ENCODE measurements at places on chromosomes 7 and 10. TPM values are rescaled to one million over a fixed set of nuclear protein-coding genes. Genes with fewer than 3 reads are reported as not detected.

- no peaks in the 10 kb centered on the region for H3K36me3 ChIP-seq
- no peak overlapping the region for H3K27ac ChIP-seq
- H3K27me3 ChIP-seq = no peaks in the 10 kb centered on the region
- DNase-seq = no peak
- no peaks in the 10 kb centered on the region for H3K4me1 ChIP-seq
These were observed 292.8 kb downstream of the ANKRD7 start for GRCh38 chr7:118517275-118517674.

GRCh38 chr10:125457406-125457805 is 225.6 kb downstream of the TEX36 start:
- no peaks in the 10 kb centered on the region for H3K36me3 ChIP-seq
- no peak overlapping the region for H3K4me3 ChIP-seq
- no peaks in the 10 kb centered on the region for H3K4me1 ChIP-seq
- DNase-seq = no peak
- no peaks in the 10 kb centered on the region for H3K27me3 ChIP-seq

- no peak for DNase-seq
- no peak overlapping the region for H3K4me3 ChIP-seq
- no peak overlapping the region for H3K27ac ChIP-seq
- H3K36me3 ChIP-seq = no peaks in the 10 kb centered on the region
- no peaks in the 10 kb centered on the region for H3K27me3 ChIP-seq
These were observed 61.1 kb downstream of the PWWP2B start for GRCh38 chr10:132458071-132458585.

DNA sequence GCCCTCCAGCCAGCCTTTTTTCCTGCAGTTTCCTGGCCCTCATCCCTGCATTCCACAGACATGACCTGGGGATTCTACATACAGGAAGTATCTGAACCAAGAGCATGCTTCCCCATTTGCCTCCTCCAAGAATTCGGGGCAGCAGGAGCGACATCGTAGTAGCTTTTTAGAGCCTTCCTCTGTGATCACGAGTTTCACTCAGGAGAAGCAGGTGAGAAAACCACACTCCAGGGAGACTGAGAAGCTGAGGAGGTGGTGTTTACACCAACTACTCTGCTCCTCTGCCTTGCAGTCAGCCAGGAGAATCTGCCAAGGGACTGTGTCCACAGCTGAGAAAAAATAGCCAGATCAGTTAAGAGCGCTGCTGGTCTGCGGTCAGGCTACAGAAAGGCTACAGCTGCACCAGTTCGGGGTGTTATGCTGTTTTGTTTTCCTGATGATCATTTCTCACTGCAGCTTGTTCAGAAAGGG is 54.1 kb downstream of the HSPA12A start:
- no peak overlapping the region for H3K4me3 ChIP-seq
- no peak for DNase-seq
- H3K27me3 ChIP-seq = peaks cover 3% of the 10 kb centered on the region
- no peaks in the 10 kb centered on the region for H3K36me3 ChIP-seq

DNA sequence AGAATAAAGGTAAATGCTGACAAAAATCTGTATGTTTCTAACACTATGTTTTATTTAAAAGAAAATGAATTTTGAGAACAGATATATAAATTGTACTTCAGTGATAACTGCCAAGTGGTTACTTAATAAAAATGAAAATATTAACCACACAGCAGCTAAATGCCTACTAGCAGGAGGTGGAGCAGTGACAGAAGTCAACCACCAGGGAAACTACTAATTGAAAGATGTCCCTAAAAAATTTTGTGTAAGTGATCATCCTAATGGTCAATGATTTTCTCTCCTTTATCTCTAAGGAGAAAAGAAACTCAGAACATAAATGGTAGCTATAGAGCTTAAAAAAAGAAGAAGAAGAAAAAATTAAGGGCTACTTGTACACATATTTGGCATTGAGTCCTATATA is 22.9 kb downstream of the WNT16 start:
- H3K27me3 ChIP-seq = no peaks in the 10 kb centered on the region
- H3K4me1 ChIP-seq = no peaks in the 10 kb centered on the region
- H3K36me3 ChIP-seq = peaks cover 13% of the 10 kb centered on the region
- no peak for DNase-seq
- no peak overlapping the region for H3K27ac ChIP-seq
- no peak overlapping the region for H3K4me3 ChIP-seq

DNA sequence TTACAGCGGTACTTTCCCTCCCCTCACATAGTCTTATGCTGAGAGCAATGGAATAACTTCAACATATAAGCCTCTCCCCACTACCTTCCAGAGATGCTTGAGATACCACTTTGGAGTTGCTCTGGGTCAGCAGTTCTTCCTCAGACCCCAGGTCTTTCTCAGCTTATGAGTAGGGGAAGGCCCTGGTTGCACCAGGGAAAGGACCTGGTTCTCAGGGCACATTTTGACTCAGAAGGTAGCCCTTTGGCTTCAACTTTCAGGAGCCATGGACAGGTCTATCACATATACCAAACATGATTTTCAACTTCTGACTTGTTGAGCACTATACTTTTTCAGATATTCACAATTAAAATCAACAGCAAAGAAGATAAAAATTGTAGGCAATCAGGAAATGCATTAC is 11.5 kb upstream of the FIGNL1 start:
- H3K4me3 ChIP-seq = no peak overlapping the region
- H3K36me3 ChIP-seq = no peaks in the 10 kb centered on the region
- no peaks in the 10 kb centered on the region for H3K27me3 ChIP-seq
- H3K4me1 ChIP-seq = no peaks in the 10 kb centered on the region

DNA sequence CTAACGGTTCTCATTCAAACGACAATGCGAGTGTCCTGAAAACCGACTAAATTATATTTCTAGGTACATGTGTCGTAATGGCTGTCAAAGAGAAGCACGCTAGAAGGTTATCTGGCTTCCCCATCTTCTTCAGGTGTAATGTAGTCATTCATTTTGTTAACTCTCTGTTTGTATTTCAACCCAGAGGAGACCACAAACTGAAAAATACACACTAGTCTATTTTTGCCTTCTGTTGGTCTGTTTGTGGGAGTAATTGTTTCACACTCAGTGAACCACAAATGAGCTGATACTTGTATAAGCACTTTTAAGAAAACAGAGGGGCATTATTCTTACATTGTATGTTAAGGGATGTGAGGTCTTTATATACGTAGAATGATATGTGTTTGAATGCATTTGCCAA is 305.9 kb downstream of the GATA3 start:
- H3K4me1 ChIP-seq = peaks cover 11% of the 10 kb centered on the region
- H3K36me3 ChIP-seq = no peaks in the 10 kb centered on the region
- no peak for DNase-seq
- H3K27me3 ChIP-seq = no peaks in the 10 kb centered on the region
- no peak overlapping the region for H3K4me3 ChIP-seq
- no peak overlapping the region for H3K27ac ChIP-seq

- H3K36me3 ChIP-seq = no peaks in the 10 kb centered on the region
- DNase-seq = no peak
- no peak overlapping the region for H3K27ac ChIP-seq
- no peak overlapping the region for H3K4me3 ChIP-seq
These were observed 17.5 kb upstream of the SNX8 start for GRCh38 chr7:2331707-2332106.

GRCh38 chr10:30647089-30647488 is 17.5 kb upstream of the LYZL2 start:
- H3K36me3 ChIP-seq = no peaks in the 10 kb centered on the region
- no peak for DNase-seq
- no peak overlapping the region for H3K27ac ChIP-seq
- H3K4me1 ChIP-seq = no peaks in the 10 kb centered on the region
- peaks cover 3% of the 10 kb centered on the region for H3K27me3 ChIP-seq

DNA sequence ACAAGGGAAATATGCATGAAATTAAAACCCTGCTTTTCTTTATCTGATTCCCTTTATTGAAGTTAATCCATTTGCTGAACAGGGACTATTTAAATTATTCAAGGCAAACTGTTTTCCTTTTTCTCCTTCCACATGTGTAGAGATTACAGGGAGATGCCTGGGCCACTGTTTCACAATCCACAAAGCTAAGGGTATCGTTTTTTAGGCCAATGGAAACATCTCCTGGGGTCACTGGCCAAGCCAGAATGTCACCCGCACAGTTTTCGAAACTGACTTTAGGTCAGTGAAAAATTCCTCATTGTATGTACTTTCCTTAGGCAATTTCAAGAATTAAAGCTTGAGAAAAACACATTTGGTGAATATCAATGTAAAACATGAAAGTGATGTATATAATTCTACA is 259.2 kb upstream of the BMPER start:
- no peak overlapping the region for H3K4me3 ChIP-seq
- H3K4me1 ChIP-seq = no peaks in the 10 kb centered on the region
- H3K36me3 ChIP-seq = no peaks in the 10 kb centered on the region
- H3K27me3 ChIP-seq = no peaks in the 10 kb centered on the region
- DNase-seq = no peak

DNA sequence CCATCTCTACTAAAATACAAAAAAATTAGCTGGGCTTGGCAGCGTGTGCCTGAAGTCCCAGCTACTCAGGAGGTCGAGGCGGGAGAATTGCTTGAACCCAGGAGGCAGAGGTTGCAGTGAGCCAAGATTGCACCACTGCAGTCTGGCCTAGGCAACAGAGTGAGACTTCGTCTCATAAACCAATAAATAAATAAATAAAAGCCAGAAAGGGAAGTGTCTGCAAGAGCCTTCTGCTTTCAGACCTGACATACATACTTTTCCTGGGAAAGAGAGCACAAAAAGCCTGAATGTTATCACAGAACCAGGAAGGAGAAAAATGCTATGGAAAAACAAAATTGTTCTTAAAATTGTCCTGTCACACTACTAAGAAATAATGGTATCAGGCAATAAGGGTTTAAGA is 4.1 kb upstream of the KIF5B start:
- H3K27ac ChIP-seq = no peak overlapping the region
- peaks cover 9% of the 10 kb centered on the region for H3K36me3 ChIP-seq
- no peak for DNase-seq

DNA sequence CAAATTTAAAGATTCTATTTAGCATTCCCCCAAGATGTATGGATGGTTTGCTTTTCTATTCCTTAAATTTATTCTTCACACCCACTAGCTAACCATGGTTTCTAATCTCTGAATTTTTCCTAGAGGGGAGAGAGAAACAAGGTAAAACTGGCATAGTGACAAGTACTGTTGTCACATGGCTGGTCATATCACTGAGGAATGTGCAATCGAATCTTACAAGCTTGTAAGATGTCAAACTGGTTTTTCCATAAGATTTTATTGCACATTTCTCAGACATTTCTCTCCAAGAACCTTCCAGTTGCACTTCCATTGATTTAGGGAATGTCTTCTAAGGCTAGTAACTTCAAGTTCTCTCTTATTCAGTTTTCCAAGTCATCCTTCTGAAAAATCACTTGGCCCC is 89.8 kb downstream of the MBL2 start:
- no peak overlapping the region for H3K27ac ChIP-seq
- H3K4me3 ChIP-seq = no peak overlapping the region
- no peaks in the 10 kb centered on the region for H3K36me3 ChIP-seq
- no peak for DNase-seq
- no peaks in the 10 kb centered on the region for H3K4me1 ChIP-seq

GRCh38 chr7:139515266-139515665 is 8.2 kb upstream of the CLEC2L start:
- H3K27ac ChIP-seq = no peak overlapping the region
- no peaks in the 10 kb centered on the region for H3K4me1 ChIP-seq
- no peak for DNase-seq
- H3K4me3 ChIP-seq = no peak overlapping the region

DNA sequence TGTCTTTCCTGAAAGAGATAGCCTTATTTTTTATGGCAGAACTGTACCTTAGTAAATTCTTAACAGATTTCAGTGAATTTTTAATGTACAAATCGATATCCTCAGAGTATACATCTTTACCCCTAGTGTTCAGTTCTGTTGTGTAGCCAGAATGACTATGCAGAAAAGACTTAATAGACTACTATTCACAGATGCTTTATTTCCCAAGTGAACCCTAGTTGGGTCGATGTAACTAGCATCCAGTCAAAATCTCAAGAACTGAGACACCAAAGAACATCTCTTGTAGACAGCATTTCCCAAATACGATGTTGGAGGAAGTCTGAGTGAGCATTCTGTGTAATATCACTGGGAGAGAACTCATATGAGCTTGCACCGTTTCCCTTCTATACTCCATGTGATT is 1.5 kb downstream of the AKR1C3 start:
- H3K36me3 ChIP-seq = no peaks in the 10 kb centered on the region
- no peak overlapping the region for H3K4me3 ChIP-seq
- H3K27me3 ChIP-seq = no peaks in the 10 kb centered on the region

DNA sequence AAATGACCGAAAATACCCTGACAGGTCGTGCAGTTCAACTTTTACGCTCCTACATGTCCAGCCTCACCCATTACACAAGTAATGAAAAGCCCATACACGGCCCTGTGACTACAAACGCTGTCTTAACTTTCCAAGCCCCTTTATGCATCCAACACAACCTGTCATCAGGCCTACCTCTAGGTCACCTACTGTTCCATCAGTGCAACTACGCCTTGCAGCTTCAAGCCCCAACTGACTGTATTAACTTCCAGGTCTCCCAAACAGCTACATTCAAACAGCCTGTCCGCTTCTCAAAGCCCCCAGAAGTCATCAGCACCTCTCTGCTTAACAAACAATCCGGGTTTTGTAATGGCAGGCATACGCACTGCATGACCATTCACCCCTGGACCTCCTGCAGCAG is 19.2 kb downstream of the ZNF107 start:
- H3K4me3 ChIP-seq = no peak overlapping the region
- no peak for DNase-seq
- H3K27me3 ChIP-seq = no peaks in the 10 kb centered on the region
- H3K27ac ChIP-seq = no peak overlapping the region
- H3K36me3 ChIP-seq = peaks cover 7% of the 10 kb centered on the region
- H3K4me1 ChIP-seq = no peaks in the 10 kb centered on the region

- no peaks in the 10 kb centered on the region for H3K36me3 ChIP-seq
- no peak overlapping the region for H3K27ac ChIP-seq
- no peaks in the 10 kb centered on the region for H3K4me1 ChIP-seq
- DNase-seq = no peak
- no peaks in the 10 kb centered on the region for H3K27me3 ChIP-seq
These were observed 50.3 kb upstream of the RSU1 start for GRCh38 chr10:16867556-16867955.

DNA sequence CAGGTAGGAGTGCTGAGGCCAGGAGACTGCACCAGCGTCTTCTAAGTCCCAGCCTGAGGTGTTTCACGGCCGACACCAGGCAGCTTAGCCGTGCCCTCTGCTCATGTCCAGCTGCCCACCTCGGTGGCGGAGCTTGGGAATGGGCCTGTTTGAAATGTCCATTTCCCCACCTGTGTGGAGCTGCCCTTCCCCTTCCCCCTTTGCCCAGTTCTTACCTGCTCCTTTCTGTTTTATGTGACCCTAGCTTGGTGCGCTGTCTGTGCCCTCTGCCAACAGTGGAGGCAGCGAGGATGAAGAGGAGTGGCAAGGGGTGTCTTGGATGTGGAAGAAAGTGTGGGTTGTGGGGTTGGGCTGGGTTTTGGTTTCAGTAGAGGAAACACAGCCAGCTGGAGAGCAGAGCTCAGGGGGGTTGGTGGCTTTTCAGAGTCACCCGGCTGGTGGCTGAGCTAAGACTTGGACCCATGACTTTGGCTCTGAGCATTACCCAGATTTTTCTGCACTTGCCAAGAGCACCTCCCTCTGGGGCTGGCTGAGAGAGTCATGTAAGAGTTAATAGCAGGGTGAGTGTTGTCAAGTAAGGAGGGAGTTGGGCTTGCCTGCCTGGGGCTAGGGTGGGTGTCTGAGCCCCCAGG is 37.4 kb downstream of the GBX1 start:
- no peaks in the 10 kb centered on the region for H3K27me3 ChIP-seq
- H3K4me3 ChIP-seq = no peak overlapping the region
- no peak for DNase-seq
- H3K4me1 ChIP-seq = no peaks in the 10 kb centered on the region

Gene ASZ1
- total RNA-seq = not detected

Gene SSC4D
- not detected for total RNA-seq

Gene TDRD1
- total RNA-seq = not detected

Gene MCMBP
- total RNA-seq = 46.0 TPM

Gene MALRD1
- not detected for total RNA-seq

Gene CHAT
- total RNA-seq = not detected

Gene TMEM176A
- total RNA-seq = 4.4 TPM

Data from naive thymus-derived CD4-positive, alpha-beta T cell (primary cell).